ENCODE measurements at places on chromosomes 5 and 9.

DNA sequence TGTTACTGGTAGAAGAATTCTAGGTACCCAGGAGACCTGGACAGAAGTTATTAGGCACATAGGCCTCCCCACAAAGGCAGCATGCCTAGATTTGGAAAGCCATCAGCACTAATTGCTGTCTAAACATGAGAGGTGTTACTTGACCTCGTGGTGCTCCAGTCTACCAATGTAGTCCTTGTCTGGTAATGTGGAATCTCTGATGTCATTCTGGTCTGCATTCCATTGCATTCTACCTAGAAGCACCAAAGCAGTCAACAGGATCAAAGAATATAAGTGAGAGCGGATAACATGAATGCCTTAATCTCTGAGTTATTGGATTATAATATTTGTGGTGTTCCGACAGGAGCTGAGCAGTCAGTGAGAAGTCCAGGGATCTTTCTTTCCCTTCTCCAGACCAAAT, 175.2 kb downstream of the PSAT1 start:
- no peak for DNase-seq

- DNase-seq: no peak
Measured at GRCh38 chr5:170631466-170632195, 127.8 kb downstream of the KCNIP1 start.

GRCh38 chr5:37812365-37812764, 27.5 kb downstream of the GDNF start:
- DNase-seq: no peak

DNA sequence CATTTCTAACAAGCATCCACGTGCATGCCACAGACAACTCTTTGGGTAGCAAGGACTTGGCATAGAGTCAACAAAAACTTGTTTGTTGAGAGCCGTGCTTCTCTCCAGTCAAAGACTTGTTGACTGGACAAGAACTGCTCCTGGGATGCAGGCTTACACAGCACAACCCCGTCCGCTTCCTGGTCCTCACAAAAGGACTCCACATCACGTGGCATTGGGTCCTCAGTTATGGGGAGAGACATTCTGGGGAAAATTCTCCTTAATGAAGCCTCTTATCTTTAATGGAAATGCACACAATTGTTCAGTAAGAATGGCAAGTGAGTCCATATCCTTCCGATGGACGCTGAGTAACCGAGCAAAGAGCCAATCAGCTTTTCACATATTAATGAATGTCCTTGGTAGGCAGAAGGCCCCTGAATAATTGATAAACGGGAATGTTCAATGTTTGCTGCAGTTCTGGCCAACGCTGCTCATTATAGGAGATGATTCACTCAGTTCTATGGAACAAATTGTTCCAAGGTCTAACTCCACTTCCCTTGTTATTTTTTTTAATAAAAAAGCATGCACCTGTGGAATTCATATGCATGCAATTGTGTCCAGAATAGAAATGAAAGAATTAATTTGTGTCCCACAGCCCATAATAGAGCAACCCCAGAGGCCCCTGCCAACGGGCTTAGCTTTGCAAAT, 97.0 kb upstream of the ZNF366 start:
- DNase-seq: no peak

GRCh38 chr5:102545175-102545574, 46.4 kb upstream of the SLCO6A1 start:
- no peak for DNase-seq

DNA sequence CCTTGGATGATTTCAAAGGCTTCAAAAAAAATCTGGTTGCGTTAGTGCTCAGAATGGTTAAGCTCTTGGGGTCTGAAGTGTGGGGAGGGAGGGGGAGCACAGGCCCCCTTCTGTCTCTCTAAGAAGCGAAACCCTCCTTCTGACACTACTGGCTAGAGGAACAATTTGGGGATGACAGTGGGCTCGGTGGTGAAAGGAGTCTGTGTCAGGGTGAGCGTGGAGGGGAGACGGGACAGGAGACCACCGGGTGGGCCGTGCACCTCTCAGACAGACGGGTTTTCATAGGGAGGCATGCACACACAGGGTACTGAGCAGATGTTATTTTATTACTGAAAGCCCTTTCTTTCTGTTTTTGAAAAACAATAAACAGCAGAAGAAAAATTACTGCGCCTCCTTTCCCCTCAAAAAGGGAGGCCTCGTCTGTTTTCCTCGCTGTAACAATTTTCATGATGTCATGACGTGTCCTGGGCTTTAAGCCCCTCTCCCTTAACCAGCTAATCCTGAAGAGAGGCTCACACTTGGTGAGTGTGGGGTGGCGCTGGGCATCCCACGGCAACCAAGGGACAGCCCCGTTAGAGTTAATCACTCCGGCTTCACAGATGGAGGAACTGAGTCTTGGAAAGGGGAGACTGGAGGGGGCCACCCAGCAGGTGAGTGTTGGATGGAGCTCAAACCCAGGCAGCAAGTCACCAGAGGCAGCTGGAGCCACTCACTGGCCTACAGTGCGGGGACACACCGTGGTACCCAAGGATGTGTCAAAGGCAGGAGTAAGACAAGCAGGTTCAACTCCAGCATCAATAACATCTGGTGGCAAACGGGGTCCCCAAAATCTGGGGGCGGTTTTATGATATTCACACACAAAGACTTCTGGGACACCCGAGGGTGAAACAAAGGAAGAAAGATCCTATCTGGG, 53.4 kb downstream of the PTCH1 start:
- DNase-seq: no peak

DNA sequence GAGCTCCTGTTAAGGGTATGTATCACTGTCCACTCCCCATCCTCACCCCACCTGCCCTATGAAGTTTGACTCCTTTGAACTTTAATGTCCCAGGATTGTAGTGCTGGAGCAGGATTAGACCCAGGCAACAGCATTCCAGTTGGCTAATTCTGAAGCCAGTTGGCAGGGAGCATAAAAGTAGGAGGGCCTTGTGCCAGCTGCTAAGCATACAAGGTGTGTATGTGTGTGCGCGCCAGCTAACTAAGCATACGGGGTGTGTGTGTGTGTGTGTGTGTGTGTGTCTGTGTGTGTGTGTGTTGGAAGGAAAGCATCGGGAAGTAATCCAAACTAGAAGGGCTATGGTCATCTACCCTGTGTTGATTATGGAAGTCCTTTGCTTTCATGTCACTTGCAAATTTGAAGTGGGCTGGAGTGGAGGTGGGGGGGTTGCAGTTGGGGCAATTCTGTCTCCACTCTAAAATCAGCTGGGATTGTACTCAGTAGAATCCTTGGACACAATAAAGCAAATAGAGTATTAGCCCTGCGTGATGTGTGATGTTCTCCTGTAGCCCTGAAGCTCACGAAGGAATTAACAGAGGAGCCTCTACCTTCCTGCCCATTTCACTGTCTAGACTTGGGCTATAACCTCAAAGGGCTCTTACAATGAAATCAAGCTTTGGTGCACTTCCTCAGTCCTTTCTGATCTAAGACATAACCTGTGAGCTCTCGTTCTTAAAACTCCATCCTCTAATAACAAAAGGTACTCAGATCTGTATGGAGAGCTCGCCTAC, 26.9 kb downstream of the HMGCR start:
- no peak for DNase-seq

- DNase-seq: no peak
Measured at GRCh38 chr5:14174230-14174636, 31.1 kb downstream of the TRIO start.

- no peak for DNase-seq
Measured at GRCh38 chr5:1753490-1753889, 46.1 kb downstream of the MRPL36 start.

DNA sequence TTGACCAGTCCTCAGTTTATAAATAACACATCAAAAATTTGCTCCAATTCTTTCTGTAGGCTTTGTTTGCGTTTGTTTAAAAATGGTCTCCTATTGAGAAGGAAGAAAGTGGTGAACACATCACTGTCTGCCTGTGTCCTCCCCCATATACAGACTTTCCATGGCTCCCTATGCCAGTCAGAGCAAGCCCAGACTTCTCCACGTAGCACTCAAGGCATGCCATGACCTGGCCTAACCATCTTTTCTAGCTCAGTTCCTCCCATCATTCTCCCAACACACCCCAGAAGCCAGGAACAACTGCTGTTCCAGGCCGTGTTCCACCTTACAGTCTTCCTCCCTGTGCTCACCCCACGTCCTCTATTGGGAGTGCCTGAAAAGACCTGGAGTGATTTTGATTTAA, 129.6 kb upstream of the ZNF618 start:
- no peak for DNase-seq

DNA sequence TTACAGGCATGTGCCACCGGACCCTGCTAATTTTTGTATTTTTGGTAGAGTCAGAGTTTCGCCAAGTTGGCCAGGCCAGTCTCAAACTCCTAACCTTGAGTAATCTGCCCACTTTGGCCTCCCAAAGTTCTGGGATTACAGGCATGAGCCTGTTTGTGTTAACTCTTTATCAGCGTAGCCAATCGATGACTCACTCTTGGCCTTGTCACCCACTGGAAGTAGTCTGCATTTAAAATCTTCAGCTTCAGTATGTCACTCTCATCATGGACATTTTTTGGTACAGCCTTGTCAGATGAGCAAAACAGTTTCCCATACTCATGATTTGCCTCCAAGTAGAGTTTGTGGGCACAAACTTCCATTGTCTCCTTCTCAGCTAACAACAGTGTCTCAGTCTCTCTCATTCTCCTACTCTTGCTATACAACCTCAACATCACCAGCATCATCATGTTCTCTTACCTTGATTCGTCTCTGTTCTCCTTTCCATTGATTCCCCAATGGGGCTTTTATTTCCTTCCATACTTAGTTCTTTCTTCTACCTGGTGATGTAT, 22.5 kb downstream of the MUSK start:
- no peak for DNase-seq

DNA sequence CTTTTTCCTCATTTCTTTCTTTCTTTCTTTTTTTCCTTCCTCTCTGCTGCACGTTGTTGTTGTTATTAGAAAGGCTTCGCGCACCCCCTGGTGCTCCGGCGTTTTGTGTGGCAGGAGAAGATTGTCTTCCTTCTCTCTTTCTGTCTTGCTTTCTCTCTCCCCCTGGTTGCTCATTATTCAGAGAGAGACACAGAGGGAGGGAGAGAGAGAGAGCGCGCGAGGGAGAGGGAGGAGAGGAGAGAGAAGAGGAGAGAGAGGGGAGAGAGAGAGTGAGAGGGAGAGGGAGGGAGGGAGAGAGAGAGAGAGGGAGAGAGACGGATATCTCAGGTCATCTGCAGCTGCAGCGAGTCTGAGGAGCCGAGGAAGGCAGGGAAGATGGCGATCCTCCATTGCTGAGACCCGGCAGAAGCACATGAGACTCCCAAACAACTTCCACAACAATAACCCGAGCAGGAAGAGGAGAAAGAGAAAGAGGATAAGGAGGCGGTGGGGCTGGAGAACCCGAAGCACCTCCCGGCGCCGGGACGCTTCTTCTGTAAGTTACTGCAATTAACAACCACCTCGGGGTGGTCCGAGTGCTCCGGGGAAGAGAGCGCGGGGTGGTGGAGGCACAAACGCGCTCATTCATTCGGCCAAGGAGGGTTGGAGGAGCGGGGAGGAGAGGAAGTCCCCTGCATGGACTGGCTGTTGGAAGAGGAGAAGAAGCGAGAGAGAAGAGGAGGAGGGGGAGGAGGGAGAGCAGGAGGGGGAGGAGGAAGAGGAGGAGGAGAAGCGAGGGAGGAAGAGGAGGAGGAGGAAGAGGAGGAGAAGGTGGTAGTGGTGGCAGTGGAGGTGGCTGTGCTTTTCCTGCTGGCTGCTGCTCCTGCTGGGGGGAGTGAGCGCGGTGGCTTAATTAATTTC, at the start of gene ZNF462:
ZNF462 (plus strand) TSS at position 346 of the 900 bp plus-strand sequence. CDS start 60,218 bp downstream, outside the sequence.
- no peak for DNase-seq

DNA sequence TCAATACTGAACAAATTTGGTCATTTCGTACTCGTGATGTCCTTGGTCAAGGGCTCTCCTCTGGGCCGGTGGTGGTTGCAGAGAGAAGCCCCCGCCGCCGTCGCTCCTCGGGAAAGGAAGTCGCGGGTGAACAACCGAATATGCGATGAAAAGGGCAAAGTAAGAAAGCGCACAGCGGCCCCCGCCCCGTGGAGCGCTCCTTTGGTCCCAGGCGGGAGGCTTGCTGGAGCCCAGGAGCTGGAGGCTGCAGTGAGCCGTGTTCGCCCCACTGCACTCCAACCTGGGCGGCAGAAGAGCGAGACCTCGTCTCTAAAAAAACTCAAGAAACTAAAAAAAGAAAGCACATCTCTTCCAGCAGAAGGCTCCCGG, 108.4 kb upstream of the LARP1 start:
- DNase-seq: no peak

DNA sequence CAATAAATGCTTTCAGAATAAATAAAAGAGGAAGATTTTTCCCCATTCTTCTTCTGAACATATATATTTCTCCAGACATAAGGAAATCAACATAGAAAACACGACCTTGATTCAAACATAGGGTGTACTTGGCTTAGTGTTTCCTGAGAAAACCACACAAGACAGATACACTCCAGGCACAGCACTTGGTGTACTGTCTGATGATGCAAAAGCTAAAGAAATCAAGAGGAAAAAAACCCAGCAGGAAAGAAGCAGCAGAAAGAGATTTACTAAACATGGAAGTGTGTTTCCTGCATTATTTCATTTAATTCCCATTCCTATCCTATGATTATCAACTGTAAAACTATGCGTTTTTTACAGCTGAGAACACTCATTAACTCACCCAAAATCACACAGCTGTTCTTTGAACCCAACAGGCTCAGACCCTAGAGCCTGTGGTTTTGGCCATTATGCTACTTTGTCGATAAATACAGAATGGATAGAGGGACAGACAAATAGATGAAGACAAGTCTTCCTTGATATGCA, 46.1 kb downstream of the NIPAL4 start:
- no peak for DNase-seq

- DNase-seq: no peak
Measured at GRCh38 chr9:13879981-13880380, 434.0 kb downstream of the NFIB start.

DNA sequence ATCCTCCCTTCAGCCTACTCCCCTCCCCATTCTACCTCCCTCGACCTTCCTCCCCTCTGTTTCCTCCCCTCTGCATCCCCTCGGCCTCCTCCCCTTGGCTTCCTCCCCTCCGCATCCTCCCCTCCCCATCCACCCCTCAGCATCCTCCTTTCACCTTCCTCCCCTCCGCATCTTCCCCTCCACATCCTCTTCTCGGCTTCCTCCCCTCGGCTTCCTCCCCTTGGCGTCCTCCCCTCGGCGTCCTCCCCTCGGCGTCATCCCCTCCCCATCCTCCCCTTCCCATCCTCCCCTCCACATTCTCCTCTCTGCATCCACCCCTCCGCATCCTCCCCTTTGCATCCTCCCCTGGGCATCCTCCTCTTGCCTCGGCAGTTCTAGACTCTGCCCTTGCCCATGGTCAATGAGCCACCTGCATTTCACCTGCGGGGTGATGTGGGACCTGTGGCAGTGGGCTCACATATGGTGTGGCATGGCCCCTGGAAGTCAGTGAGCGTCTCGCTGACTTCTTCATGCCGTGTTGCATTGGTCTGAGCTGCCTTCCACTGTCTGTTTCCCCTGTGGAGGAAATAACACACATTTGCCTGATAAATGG, 113.0 kb downstream of the WNK2 start:
- no peak for DNase-seq

GRCh38 chr9:89941875-89942274, 337.1 kb downstream of the GADD45G start:
- no peak for DNase-seq

GRCh38 chr9:114743446-114743845, 61.5 kb upstream of the TEX48 start:
- no peak for DNase-seq

- DNase-seq: no peak
Measured at GRCh38 chr5:62326302-62326701, 20.3 kb downstream of the KIF2A start.

- no peak for DNase-seq
Measured at GRCh38 chr5:132012371-132013005, 1.0 kb upstream of the ACSL6 start.

All from T follicular helper cell (primary cell).